Cerebellar nuclear complex (tissue), 1 donor: ENCODE measurements at places on chromosomes 13 and 19.

GRCh38 chr19:4425537-4425936 lies 23.1 kb downstream of the CHAF1A start:
- DNase-seq = no peak

- no peak for DNase-seq
Measured at GRCh38 chr19:33370783-33371182, 2.7 kb upstream of the CEBPG start.

DNA sequence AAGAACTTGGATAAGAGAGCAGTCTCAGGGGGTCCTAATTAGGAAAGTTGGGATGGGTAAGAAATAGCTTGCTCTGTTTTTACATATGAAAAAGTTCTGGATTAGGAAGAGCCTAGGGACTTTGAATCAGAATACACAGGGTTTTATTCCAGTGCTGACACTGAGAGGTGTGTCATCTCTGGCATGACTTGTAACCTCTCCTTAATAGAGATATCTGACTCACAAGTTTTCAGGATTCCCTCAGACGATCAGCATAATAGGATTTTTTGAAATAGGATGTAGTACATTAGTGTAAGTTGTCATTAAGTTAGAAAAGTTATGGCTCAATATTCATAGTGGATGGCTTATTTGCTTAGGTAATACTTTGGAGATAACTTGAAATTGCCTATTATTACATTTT lies 555.2 kb upstream of the MIR17HG start:
- DNase-seq = no peak

DNA sequence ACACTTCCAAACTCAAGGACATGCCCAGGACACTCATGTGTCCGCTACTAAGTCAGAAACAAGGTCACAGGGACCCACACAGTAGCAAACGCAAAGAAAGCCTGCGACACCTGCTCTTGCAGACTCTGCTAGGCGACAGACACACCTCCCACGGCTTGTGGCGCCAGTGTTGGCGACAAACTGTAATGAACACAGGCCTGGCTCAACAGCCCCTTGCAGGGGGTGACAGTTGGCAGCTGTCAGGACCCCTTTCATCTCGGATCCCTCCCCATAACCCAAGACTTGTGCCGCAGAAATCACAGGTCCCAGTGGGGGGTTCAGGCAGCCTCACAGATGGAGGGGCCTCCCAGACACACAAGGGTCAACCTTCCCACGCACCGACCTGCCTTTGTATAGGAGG lies 364 bp downstream of the CKM start:
- no peak for DNase-seq

GRCh38 chr19:35657904-35658700 lies 8.2 kb upstream of the UPK1A start:
- DNase-seq = no peak

- DNase-seq = no peak
Measured at GRCh38 chr13:78602561-78603239, 652 bp downstream of the POU4F1 start.
